ENCODE measurements at places on chromosomes 11 and 22.

DNA sequence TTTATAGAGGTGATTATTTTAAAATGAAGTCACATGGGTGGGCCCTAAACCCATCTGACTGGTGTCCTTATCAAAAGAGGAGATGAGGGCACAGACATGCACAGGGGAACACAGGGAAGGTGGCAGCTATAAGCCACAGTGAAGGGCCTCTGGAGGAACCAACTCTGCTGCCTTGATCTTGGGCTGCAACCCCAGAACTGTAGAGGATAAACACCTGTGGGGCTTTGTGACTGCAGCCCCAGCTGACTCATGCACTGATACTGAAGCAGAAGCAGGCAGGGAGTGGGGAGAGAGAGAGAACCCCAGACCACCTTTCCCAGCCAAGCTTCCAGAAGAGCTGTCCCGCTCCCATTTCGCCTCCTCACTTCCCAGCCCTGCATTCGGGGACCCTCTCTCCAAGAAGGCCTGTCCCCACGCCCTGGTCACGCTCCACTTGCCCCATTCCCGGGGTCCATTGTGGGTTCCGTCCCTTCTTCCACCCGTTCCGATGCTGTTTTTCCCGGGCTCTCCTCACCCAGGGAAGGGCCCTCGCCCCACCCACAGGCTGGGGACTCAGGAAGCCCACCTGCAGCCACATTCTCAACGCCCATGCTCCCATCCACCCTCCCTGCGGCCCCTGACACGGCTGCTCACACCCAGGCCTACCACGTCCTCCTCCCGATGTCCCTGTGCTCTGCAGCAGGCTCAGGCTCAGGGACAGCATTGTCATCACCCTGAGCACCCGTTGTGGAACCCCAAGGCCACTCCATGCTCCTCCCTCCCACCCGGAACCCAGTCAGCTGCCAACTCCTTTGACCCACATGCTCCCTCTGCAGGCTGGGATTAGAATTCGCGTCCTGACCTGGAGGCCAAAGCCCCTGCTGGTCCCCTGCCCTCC lies 90.8 kb upstream of the SHANK2 start:
- DNase-seq, result peak; percentile 47

DNA sequence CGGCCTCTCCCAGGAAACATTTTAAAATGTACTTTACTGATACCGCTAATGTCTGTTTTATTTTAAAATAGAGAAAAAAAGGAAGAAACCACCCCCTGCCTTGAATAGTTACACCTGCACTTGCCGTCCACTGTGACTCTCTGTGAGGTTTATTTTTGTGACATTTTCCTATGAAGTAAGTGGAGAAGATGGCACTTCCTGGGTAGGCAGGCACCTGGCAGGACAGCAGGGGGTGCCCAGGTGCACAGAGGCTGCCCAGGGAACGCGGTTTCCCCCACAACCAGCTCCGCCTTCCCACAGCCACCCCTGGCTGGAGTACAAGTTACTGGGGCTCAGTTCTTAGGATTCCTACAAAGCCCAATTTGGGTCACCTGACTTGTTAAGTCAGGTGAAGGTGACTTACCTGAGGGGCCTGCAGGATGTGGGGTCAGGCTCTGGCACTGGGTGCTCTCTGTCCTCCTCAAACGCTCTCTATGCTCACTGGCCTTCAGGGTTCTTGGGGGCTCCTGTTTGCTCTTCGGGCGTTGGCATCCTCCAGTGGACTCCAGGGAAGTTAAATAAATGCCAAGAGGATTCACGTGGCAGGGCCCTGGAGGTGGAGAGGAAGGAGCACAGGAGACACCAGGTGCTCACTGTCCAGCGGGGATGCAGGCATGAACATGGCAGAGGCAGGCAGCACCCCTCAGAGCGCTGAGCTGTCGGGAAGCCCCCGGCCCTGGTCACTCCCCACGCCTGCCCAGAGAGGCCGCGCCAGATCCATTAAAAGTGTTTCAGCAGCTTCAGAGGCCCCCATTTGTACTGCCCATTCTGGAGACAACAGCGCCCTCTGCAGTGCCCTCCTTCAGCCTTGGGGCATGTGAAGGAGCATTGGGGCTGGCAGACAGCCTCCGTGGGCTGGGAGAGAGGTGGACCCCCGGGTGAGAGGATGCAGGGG lies 1021.2 kb downstream of the TBC1D22A start:
- no peak for DNase-seq

GRCh38 chr11:17793642-17794170 lies 59.1 kb downstream of the KCNC1 start:
- no peak for DNase-seq

GRCh38 chr11:120208777-120209176 lies 2.1 kb upstream of the OAF start:
- DNase-seq, result peak; percentile 81

GRCh38 chr11:33692541-33692940 lies 8.1 kb downstream of the C11orf91 start:
- peak; percentile 40 for DNase-seq

DNA sequence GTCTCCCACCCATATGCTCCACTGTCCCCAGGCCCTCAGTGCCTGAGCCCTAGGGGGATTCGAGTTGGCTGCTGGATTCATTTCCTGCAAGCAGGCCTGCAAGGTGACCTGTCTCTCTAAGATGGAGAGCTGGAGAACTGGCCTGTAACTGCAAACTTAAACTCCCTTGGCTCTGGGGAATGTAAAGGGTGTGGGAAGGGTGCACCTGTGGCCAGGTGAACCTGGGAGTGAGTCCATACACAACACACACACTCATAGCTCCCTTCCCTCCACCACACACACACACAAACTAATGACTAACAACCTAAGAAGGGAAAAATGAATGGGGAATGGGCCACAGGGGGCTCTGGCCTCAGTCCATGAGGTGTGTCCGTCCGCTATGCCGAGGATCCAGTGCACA lies 14.5 kb downstream of the SMTNL1 start:
- DNase-seq, result no peak

Data from dermis blood vessel endothelial cell (primary cell).